Stimulated activated effector memory CD8-positive, alpha-beta T cell treated with anti-CD3 and anti-CD28 coated beads, Interleukin-12 subunit alpha, Interleukin-12 subunit beta, amount 100 ng/mL, for 72 hours (primary cell): ENCODE measurements at places on chromosomes 6 and 20.

DNA sequence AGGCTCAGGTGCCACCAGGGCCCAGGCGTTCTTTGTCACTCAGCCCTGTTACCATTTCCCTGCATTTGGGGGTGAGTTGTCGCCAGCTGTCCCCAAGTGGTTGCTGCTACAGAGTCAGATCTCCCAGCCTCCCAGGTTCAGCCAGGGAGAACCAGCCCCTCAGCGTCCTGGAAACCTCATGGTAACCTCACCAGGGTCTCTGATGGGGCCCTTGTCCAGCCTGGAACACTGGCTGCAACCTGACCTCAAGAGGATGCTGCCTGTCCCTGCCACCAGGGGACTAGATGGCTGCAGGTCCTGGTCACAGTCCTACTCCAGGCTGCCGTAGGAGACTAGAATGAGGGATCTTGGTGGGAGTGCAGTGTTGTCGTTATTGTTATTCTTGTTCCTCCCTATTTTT lies 228.3 kb upstream of the PDE10A start:
- no peak for DNase-seq

DNA sequence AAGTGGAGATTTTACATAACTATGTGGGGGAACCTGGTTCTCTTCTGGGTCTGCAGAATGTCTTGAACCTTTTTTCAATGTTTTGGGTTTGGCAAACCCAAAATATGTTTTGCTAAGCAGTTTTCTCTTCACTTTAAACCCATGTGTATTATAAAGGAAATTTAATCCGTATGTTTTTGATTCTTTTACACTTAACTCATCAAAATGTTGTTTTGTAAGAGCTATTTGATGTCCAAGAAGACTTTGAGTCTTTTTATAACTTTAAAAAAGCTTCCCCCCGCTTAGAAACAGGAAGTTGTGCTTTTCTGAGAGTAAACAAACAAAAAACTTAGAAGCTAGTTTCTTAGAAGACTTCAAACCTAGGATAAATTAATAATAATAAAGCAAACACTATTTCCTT lies 81.9 kb upstream of the CEP162 start:
- no peak for DNase-seq

DNA sequence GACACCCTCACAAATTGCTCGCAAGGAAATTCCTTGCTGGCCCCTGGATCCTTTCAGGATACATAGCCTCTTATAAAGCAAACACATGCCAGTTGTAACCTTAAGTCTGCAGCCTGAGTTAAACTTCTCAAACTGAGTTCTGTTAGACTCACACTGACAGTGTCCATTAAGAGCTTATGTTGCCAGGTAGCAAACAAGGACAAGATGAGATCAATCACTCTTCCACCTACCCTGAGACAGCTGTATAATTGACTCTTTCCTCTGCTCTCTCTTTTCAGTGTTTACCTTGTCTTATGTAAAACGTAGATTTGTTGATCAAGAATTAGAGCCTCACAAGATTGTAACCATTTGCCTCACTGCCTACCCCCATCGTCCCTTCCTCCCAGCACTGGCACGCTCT lies 359.8 kb downstream of the EPM2A start:
- no peak for DNase-seq

DNA sequence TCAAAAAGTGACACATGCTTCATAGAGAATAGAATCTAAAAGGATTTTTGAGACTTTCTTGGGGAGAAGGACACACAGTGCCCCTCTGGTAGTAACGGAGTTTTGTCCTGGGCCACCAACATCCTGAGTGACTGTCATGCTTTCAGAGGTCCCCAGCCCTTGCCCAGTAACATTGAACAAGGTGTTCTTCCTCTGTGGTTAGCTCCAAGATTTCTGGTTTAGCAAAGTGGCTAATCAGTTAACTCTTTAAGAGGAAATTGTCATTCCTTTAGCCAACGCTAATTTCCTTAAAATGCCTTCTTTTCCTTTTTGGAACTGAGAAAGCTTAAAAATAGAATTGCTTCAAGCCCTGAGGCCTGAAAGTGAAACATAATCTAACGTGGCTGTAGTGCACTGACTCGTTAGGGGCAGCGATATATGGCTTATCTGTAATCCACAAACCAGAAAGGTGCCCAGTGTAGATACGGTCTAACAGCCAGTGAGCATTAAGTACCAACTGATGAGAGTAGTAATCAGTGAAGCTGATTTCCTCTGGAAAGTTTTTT lies 7.8 kb downstream of the E2F3 start:
- no peak for DNase-seq

DNA sequence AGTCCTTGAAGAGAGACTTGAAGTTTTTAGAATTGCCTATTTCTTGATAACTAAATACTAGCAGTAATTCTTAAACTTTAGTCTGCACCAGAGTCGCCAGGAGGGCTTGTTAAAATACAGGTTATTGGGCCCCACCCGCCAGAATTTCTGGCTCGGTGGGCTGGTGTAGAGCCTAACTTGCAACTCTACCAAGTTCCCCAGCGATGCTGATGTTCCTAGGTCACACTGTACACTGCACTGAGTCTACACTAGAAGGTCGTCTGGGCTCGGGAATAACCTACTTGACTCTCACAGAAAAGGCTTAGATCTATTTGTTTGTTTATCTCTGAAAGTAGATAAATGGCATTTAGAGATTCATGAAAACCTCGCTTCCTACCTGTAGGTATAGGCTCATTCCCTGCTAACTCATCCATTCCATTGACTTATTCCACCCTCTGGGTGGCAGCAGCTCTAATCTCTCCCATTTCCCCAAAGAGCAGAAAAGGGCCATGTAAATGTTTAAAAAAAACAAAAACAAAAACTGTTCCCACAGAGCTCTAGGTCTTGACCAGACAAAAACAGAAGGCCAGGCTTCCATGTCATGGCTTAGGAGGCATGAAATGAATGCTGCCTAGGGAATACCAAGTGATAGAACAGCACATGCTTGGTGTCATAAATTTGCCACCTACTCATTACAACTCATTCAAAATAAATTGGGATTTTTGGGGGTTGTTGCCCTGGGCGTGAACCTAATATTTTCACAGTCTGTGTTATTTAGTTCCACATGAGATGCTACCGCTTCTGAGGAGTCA lies 292.1 kb downstream of the ADGB start:
- no peak for DNase-seq

- no peak for DNase-seq
Measured at GRCh38 chr20:8842525-8842924, 226.4 kb upstream of the PLCB4 start.

GRCh38 chr6:39361657-39362486 lies 39.4 kb upstream of the KCNK16 start:
- peak; percentile 27 for DNase-seq

DNA sequence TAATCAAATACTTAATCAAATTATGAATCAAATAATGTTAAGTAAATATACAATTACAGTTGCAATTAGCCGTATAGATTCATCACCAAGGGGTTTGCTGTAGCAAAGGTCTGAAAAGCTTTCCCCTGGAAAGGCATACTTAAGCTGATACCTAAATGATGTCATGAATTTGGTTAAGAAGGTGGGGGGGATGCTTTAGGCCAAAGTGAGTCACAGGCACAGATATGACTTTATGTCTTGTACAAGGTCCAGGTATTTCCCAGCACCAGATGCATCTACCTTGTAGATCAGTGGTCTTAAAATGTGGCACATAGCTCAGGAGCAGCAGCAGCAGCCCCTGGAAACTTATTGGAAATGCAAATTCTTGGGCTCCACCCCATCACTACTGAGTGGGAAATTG lies 557.3 kb upstream of the CDH4 start:
- DNase-seq, result no peak

GRCh38 chr20:19835533-19836222 lies 77.6 kb downstream of the RIN2 start:
- no peak for DNase-seq

DNA sequence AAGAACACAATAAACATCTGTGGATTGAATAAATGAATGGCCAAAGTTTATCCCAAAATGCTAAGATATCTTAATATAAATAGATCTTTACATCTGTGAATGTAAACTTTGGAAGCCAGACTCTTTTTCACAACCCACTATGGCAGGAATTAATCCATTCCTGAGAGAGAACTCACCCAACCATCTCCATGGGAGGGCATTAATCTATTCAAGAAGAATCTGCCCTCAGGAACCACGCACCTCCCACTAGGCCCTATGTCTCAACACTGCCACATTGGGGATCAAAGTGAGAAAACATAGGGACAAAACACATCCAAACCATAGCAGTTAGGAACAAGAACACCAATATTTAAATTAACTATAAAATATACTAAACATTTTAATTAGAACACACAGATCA lies 3.4 kb downstream of the UBE3D start:
- no peak for DNase-seq

GRCh38 chr6:85066266-85066665 lies 301.9 kb upstream of the TBX18 start:
- DNase-seq, result no peak

DNA sequence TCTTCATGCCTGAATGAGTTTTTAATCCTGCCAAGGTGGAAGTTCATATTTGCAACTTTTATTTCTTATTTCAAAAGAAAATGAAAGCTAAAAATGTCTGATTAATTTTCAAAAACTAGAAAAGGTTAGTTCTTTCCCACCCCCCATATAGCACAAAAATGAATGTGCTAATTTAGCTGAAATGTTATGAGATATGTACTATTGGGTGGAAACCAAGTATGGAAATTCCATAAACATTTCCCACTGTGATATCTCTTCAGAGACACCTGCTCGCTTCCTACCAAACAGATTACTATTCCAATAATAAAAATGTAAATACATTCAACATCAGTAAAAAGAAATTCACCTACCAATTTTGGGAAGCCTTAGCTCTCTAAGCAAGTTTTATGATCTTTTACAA lies 678.6 kb upstream of the ID4 start:
- DNase-seq, result no peak
